Activated T-helper 1 cell treated with anti-CD3 and anti-CD28 coated beads, Interleukin-2, amount 50 U/mL, for 16 hours (primary cell): ENCODE measurements at places on chromosomes 7 and 10.

GRCh38 chr10:37479469-37479868 is 354.1 kb downstream of the ANKRD30A start:
- no peak for DNase-seq

- DNase-seq: no peak
Observed at GRCh38 chr7:30851651-30852307, 59.9 kb upstream of the AQP1 start.

DNA sequence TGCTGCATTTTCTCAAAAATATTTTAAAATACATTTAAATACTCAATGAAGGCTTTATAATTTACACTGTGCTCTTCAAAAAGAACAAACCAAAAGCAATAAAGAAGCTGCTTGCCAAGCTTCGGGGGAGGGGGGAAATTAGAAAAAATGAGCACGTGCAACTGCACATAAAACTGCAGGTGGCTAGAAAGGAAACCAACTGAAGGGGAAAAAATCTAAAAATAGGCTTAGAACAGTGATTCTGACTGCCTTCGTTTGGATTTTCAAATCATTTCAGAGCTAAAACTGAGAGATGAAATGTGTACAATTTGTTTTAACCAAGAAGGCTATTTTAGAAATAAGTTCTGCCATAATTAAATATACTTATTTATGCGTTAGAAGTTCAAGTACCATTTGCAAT is 61.4 kb downstream of the ABI1 start:
- DNase-seq: no peak

- DNase-seq: no peak
Observed at GRCh38 chr10:4270116-4270515, 485.1 kb upstream of the KLF6 start.

GRCh38 chr10:110007161-110007700 is 553 bp upstream of the ADD3 start:
- DNase-seq: no peak

GRCh38 chr7:7321681-7322080 is 139.3 kb downstream of the C1GALT1 start:
- DNase-seq: no peak

GRCh38 chr10:4162571-4163286 is 377.7 kb upstream of the KLF6 start:
- no peak for DNase-seq

GRCh38 chr7:48876087-48876486 is 48.3 kb upstream of the CDC14C start:
- DNase-seq: no peak

DNA sequence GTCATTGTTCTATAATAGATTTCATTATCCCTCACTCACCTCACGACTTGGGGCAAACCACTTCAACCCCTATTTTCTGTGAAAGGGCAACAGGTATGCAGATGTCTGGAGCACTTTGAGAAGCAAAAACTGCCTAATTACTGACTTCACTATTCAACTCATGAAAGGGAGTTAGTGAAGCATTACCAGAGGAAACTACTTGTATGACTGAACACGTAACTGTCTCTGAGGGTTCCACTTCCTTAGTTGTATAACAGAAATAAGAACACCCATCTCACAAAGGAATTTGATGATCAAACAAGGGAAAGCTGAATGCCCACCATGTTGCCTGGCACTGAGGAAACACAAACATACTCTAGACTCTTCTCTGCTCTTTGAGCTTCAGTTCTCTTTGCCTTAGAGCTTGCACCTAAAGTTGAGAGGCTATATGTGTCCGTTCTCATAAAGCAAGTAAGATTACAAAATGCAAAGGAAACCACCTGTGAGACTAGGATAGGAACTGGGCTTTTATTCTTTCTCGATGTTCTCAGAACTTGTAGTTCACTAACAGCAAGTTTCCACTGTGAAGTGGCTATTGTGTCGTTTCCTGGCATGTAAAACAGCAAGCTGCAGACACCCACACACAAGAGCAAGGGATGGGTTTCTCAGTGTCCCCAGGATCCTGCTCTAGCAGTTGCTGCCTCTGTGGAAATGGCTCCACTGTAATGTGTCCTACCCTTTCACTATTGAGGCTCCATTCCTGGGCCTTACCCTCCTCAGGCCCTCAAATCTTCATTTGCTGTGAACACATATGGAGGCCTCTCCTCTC is 2.6 kb downstream of the TMEM243 start:
- no peak for DNase-seq

DNA sequence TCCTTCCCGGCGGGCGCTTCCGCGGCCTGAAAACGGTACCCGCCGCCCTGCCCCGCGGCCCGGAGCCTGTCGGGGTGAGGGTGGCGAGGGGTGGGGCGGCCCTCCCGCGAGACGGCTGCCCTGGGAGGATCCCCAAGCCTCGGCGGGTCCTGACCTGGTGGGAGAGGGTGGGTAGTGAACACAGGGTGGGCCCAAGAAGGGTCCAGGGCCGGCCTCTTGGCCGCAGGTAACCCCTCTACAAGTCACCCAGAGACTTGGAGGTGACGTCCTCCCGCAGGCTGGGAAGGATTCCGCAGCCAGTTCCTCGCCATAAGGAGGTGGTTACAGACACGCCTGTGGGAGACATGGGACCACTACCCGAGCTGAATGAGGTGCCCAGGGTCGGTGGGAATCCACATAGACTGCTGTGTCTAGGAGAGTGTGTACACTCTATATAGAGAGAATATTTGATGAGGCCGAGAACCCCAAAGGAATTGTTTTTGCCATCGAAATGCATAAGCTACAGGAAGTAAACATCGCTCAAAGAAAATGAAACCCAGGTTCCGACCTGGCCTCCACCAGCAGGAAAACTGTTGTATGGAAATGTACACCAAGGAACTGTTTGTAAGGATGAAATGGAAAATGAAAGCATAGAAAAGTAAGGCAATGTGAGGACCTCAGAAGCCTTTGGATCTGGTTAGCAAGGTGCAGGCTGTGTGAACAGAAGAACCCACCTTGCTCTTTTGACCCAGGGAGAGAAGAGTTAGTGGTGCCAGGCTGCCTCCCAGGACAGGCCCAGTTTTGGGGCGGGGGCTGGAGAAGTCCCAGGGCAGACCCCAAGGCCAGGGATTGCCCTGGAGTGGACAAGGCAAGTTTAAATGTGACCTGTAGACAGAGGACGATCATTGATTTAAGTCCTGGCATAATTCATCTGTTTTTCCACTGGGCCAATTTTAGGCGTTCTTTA is 659 bp downstream of the OPTN start:
- DNase-seq: peak; percentile 11

GRCh38 chr10:3172081-3172445 is 519 bp downstream of the PITRM1 start:
- no peak for DNase-seq

DNA sequence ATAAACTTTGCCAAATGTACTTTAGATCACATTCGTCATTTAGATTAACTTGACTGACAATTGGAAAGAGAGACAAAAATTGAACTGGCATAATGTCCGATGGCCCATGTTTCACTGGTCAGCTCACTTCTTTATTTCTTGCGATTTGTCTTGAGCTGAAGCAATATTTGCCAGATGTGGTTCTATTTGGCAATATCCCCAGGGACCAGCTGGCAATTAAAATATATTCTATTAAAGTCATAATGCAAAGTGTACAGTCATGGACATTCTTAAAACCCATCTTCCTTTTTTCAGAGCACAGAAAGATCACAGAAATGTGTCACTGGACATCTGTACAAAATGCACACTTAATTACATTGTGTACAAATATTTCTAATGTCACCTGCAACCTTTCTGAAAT is 26.3 kb downstream of the NEBL start:
- DNase-seq: no peak
